ENCODE measurements at places on chromosomes 13 and 19. TPM values are rescaled to one million over a fixed set of nuclear protein-coding genes. Genes with fewer than 3 reads are reported as not detected.

LRG1 gene
- 0.76 TPM for polyA plus RNA-seq

ATP4B gene
- not detected for polyA plus RNA-seq

GPC6 gene
- 11.0 TPM for polyA plus RNA-seq

TMEM59L gene
- 15.8 TPM for polyA plus RNA-seq

COL5A3 gene
- 76.9 TPM for polyA plus RNA-seq

R3HDM4 gene
- polyA plus RNA-seq = 35.4 TPM

CYP2A6 gene
- not detected for polyA plus RNA-seq

UNC13A gene
- 0.10 TPM for polyA plus RNA-seq

DNA sequence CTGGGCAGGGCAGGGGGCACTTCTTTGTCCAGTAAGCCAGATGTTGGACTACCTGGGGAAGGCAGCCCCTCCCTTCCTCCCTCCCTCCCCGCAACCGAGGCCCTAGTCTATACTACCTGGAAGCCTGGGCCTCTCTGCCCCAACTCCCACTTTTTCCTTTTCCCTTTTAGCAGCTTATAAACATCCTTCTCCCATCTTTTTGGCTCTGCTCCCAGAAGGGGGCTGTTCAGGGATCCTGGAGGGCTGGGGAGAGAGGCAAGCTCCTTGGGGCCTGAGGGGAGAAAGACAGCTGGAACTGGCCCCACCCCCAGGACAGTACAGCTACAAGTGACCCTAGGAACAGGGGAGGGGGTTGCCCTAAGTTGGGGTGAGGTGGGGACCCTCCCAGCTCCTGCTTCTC, 44.9 kb downstream of the LYL1 start:
- no peak overlapping the region for H3K4me3 ChIP-seq
- peak overlapping the region; percentile 98 for H3K27ac ChIP-seq

GRCh38 chr13:29532116-29532515, 63.4 kb downstream of the SLC7A1 start:
- peaks cover 28% of the 10 kb centered on the region for H3K36me3 ChIP-seq

DNA sequence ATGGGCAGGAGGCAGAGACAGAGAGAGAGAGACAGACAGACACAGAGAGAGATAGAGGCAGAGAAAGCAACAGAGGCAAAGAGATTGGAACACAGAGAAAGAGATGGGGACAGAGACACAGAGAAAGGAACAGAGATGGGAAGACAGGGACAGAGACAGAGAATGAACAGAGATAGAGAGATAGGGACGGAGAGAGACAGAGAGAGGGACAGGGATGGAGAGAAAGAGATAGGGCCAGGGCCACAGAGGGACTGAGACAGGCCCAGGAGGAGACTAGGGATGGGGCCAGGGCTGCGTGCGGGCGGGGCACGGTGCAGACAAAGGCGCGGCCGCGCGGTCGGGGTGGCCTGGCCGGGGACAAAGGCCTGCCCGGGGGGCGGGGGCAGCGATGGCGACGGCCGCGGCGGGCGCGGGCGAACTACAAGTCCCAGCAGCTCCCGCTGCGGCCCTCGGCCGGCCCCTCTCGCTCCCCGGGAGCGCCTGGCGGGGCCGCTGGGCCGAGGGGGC, at the start of gene ZNF358:
Gene ZNF358, plus strand, starts transcription at position 459 of the 507 bp plus-strand sequence. CDS start 3,140 bp downstream, outside the sequence.
- H3K27me3 ChIP-seq = no peaks in the 10 kb centered on the region
- peak within 1 kb of the TSS; percentile 74 for H3K27ac ChIP-seq
- H3K4me3 ChIP-seq = peak within 1 kb of the TSS; percentile 81
- peaks cover 18% of the 10 kb centered on the region for H3K36me3 ChIP-seq
- peaks cover 18% of the 10 kb centered on the region for H3K4me1 ChIP-seq

DNA sequence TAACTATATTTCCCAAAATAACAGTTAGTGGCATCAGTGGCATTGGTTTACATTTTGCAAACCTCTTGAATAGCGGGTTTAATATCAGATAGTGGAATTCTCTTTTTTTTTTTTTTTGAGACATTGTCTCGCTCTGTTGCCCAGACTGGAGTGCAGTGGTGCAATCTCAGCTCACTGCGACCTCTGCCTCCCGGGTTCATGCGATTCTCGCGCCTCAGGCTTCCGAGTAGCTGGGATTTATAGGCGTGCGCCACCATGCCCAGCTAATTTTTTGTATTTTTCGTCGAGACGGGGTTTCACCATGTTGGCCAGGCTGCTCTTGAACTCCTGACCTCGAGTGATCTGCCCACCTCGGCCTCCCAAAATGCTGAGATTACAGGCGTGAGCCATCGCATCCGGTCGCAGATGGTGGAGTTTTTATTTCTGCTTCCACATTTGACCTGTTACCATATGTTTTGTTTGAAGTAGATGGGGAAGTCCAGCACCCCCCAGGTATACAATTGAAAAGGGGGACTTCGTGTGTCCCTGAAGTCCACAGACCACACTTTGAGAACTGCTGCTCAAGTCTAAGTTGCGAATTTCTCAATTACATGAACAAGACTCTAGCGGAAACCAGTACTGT, 40.5 kb upstream of the XPO4 start:
- peak overlapping the region; percentile 53 for H3K27ac ChIP-seq

DNA sequence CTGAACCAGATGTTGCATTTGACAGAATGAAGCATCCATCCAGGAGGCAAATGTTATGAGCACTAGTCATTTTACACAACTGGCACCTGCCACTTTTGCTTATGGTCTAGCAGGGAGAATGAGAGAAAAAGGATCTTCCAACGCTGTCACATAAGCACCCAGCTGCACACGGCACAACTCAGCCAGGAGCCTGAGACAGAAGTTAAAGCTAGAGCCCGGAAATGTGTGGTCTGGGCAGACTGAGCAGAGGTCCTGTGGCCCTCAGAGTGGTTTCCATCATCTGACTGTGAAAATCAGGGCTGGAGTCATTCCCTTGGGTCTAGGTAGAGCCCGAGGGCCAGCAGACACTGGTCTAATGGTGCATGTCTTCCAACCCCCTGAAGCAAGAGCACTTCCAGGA, 78.4 kb upstream of the XPO4 start:
- H3K27ac ChIP-seq = no peak overlapping the region
- no peak for DNase-seq

GRCh38 chr13:31377946-31378345, 178.2 kb downstream of the B3GLCT start:
- H3K27ac ChIP-seq = no peak overlapping the region
- H3K27me3 ChIP-seq = no peaks in the 10 kb centered on the region
- H3K4me3 ChIP-seq = no peak overlapping the region
- no peak for DNase-seq
- no peaks in the 10 kb centered on the region for H3K4me1 ChIP-seq

DNA sequence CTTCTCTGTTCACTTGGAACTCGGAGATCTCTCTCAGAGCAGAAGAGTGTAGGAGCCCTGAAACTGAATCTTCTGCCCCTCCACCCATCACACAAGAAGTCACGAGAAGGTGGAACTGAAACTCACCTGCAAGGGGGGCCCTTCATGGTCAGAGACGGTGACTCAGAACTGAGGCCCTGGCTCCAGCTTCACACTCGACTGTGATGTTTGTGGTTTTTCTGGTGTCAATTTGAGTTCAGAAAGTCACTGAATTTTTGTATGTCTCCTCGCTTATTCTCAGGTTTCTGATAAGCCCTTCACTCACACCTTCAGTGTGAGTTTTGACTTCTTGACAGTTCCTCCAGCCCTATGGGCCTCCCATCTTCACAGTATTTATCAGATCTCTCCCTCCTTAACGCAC, 23.1 kb downstream of the SIGLEC5 start:
- H3K36me3 ChIP-seq = no peaks in the 10 kb centered on the region
- H3K27me3 ChIP-seq = peaks cover 3% of the 10 kb centered on the region
- H3K4me3 ChIP-seq = no peak overlapping the region
- no peak for DNase-seq
- no peak overlapping the region for H3K27ac ChIP-seq

DNA sequence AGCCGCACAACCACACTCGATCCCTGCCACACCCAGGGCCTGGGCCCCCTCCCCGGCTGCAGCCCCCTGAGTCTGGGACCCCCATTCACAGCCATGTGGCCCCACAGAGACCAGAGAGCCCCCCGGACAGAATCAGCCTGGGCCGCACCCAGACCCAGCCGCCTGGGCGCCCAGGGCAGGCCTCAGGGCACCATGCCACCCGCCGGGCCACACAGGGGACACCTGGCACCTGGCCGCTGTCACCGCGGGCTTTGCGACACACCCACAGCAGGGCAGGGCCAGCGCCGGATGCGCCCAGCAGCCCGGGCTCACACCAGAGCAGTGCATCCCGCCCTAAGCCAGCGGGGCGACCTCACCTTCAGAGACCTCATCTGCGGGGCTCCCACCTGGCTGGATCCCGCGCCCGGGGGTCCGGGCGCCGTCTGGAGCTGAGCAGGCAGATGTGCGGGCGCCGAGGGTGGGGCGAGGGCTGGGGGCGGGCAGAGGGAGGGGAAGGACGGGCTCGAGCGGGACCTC, 443 bp downstream of the TBXA2R start:
- peaks cover 3% of the 10 kb centered on the region for H3K36me3 ChIP-seq
- H3K4me3 ChIP-seq = peak overlapping the region; percentile 34
- H3K27me3 ChIP-seq = peaks cover 39% of the 10 kb centered on the region
- H3K27ac ChIP-seq = no peak overlapping the region
- DNase-seq = no peak

DNA sequence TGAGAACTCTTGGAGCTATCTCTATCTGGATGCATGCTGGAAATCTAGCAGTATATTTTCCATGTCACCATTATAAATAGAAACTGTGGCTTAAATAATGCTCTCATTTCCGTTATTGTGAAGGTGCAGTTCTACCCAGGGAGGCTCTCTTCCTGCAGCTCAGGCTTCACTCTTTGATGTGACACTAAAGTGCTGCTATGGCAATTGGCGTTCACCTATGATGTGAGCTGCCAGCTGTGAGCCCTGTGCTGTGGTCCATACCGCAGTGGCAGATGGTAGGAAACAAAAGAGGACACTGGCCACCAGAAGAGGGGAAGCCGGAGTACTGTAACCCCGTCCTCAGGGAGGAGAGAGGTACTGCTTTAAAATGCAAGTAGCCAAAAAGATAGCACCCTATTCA, 40.6 kb upstream of the ZNF681 start:
- no peak overlapping the region for H3K27ac ChIP-seq
- no peaks in the 10 kb centered on the region for H3K27me3 ChIP-seq
- H3K4me1 ChIP-seq = no peaks in the 10 kb centered on the region
- peak; percentile 49 for DNase-seq

DNA sequence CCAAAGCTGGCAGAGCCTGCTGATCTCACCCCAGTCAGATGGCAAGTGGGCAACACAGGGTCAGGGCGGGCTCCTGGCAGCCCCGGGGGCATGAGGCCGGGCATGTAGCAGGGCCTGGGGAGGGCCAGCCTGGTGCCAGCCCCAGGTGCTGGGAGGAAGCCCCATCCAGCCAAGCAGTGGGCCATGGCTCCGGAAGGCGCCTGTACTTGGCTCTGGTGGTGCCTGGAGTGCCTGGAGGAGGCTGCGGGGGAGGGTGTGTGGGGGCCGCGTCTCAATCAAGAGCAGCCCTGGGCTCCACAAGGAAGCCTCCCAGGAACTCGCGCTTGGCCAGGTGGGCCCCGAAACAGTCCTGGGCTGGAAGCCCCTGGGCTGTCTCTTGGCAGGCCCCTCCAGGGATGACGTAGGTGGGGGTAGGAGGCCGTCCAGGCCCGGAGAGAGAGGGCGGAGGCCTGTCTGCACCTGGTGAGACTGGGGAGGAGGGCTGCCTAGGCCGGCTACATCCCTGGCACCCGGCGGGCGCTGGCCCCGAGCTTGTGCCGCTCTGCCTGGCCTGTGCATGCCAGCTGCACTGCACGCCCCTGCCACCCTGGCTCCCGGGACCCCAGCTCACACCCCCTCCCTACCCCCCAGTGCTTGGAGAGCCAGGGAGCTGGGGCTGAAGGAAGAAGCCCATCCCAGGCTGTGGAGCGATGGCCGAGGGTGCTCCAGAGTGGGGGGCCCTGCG, 45.9 kb downstream of the COMP start:
- peak; percentile 69 for DNase-seq
- peaks cover 6% of the 10 kb centered on the region for H3K36me3 ChIP-seq
- H3K27ac ChIP-seq = peak overlapping the region; percentile 69
- peaks cover 72% of the 10 kb centered on the region for H3K4me1 ChIP-seq
- no peak overlapping the region for H3K4me3 ChIP-seq
- no peaks in the 10 kb centered on the region for H3K27me3 ChIP-seq

DNA sequence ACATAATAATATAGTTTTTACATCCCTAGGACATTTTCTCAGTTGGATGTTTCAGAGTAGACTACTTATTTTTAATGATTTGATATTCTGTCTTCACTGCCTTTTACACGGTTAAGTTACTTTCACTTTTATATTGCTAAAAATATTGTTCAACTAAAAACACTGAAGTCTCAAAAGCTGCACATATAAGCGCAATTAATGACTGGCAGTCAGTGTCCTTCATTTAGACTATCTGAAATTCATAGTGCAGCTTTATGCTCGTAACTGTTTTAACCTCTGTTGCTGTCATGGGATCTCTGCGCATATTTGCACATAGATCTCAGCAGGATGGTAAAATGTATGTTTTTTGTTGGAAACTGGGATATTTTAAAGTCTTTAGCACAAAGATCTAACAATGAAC, 864.3 kb downstream of the SLITRK6 start:
- peak; percentile 45 for DNase-seq
- no peaks in the 10 kb centered on the region for H3K4me1 ChIP-seq
- no peaks in the 10 kb centered on the region for H3K27me3 ChIP-seq
- no peak overlapping the region for H3K4me3 ChIP-seq
- H3K36me3 ChIP-seq = no peaks in the 10 kb centered on the region

DNA sequence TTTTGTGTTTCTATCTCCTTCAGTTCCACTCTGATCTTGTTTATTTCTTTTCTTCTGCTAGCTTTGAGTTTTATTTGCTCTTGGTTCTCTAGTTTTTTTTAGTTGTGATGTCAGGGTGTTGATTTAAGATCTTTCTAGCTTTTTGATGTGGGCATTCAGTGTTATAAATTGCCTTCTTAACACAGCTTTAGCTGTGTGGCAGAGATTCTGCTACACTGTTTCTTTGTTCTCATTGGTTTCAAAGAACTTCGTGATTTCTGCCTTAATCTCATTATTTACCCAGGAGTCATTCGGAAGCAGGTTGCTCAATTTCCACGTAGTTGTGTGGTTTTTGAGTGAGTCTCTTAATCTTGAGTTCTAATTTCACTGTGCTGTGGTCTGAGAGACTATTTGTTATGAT, 251.7 kb upstream of the HTR2A start:
- H3K4me3 ChIP-seq = no peak overlapping the region
- H3K27me3 ChIP-seq = no peaks in the 10 kb centered on the region
- DNase-seq = no peak
- no peak overlapping the region for H3K27ac ChIP-seq
- H3K4me1 ChIP-seq = no peaks in the 10 kb centered on the region

- no peak overlapping the region for H3K27ac ChIP-seq
- no peaks in the 10 kb centered on the region for H3K27me3 ChIP-seq
- DNase-seq = no peak
These were observed 3.1 kb downstream of the ADGRE1 start for GRCh38 chr19:6890401-6890913.
